ENCODE measurements at places on chromosomes 13 and 19.

- DNase-seq, result no peak
Observed at GRCh38 chr19:12763100-12763499, 11.5 kb downstream of the BEST2 start.

GRCh38 chr13:52851137-52851962 lies 2.9 kb upstream of the PCDH8 start:
- peak; percentile 2 for DNase-seq

DNA sequence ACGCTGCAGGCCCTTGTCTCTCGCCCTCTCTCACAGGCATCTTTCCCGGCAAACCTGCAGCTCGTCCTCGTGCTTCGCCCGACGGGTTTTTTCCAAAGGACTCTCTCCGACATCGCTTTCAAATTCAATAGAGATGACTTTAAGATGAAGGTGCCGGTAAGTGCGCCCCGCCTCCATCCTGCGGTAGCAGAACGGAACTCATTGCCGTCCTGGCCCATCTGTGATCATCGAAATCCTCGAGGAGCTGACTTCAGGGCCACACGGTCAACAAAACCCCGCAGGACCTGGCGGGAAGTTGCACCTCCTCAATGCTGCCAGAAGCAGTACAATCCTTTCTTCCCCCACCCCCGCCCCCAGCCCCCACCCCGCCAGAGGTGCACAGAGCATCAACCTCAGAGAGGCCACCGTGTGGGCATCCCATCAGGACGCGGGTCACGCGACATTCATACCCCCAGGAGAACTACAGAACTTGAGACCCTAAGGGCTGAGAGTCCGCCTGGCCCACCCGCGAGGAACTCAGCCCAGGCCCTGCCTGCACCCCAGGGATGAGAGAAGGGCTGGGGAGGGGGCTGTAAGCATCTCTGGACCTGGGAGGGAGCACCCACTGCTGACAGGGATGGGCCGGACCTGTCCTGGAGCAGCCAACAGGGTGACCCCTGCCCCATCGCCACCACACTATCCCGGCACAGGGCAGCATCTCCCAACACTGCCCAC lies 44.9 kb upstream of the F7 start:
- no peak for DNase-seq

DNA sequence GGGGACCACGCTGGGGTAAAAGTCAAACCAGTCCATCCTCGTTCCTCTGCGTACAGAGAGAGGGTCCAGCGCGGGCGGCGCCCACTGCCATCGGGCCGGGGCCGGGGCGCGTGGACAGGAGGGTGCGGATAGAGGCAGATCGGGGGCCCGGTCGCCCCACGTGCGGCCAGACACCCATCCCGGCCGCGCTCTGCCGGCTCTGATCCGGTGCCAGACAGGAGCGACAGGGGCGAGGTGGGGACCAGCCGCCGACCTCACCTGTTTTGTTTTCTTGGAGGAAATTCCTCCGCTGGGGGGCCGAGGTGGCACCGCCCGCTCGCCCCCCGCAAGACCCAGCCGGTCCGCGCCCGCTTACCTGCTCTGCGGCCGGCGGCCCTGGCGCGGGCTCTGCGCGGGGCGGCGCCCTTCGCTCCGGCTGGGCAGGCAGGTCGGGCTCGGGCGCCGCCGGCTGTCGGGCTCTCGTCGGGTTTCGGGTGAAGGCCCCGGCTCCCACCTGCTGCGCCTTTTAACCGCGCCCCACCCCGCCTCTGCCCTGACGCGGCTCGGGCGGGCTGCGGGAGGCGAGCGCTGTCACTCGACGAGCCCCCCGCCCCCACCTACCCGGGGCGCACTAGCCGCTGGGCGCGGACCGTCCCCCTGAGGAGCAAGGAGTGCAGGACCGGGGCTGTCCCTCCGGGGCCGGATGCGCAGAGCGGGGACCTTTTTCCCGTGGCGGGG lies at the start of gene GJB6:
Gene GJB6 (minus strand): TSS at position 481 of the 717 bp plus-strand sequence. CDS start 8,839 bp downstream, outside the sequence.
- DNase-seq, result no peak

GRCh38 chr13:111117289-111117688 lies 2.2 kb downstream of the ARHGEF7 start:
- DNase-seq, result no peak
